ENCODE measurements at places on chromosomes 12 and 14.

- DNase-seq = no peak
Measured at GRCh38 chr12:63419154-63419553, 249.1 kb downstream of the DPY19L2 start.

GRCh38 chr12:82800185-82800584, 113.5 kb downstream of the TMTC2 start:
- no peak for DNase-seq

DNA sequence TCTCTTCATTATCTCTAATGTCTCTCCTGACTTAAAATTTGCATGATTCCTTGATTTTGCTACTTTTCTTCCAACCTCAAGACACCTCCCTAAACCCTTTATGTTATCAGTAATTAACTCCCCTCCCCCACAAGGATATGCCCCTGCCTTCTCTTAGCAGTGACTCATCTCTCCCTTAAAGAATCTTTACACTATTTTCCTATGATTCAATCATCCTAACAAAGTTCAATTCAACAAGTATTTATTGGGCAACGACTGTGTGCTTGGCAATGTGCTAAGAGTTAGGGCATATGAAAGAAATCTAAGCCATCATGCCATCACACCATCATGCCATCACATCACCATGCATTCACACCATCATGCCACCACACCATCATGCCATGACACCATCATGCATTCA, 80.1 kb downstream of the ANO2 start:
- DNase-seq = no peak

- DNase-seq = no peak
Measured at GRCh38 chr12:27506645-27507189, 17.3 kb upstream of the PPFIBP1 start.

DNA sequence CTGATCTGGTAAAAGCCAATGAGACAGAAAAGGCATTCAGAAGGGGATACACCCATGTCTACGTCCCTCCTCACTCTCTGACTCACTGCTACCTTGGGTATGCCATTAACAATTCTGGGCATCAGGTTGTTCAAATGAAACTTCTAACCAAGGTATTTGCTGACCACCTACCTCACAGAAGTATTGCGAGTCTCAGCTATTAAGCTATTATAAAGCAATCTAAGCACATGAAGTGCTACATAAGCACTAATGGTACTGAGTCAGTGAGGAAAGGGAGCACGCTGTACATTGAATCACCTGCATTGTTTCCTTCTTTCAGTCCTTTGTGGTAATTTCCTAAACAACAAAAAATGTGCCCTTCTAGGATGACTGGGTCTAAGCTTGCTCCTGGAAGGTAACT, 62.8 kb upstream of the CCDC91 start:
- no peak for DNase-seq

- DNase-seq = no peak
Measured at GRCh38 chr14:71317385-71318096, 410.3 kb downstream of the PCNX1 start.

GRCh38 chr12:68445824-68446223, 113.7 kb upstream of the MDM1 start:
- no peak for DNase-seq

- DNase-seq = no peak
Measured at GRCh38 chr14:55031190-55031589, 4.2 kb downstream of the SOCS4 start.

- no peak for DNase-seq
Measured at GRCh38 chr14:96095581-96096476, 56.7 kb downstream of the C14orf132 start.

GRCh38 chr12:89864411-89864810, 155.8 kb upstream of the ATP2B1 start:
- no peak for DNase-seq

DNA sequence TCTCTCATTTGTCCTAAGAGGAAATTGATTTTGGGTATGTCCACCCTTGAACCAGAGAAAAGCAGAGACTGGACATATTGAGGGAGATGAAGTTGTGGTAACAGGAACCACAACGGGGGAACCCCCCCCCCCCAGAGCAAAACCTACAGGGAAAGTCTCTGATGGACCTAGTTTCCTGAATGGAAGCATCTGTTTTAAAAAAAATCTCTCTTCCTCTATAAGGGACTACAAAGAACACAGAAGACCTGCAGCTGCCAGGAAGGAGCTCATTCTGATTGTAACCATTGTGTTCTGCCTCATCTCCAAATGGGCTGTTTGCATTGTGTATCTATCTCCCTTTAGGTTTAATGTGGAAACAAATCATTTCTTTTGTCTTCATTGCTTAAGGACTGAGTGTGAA, 13.4 kb downstream of the C1S start:
- no peak for DNase-seq

- peak; percentile 52 for DNase-seq
Measured at GRCh38 chr12:6620137-6620884, 13.1 kb upstream of the CHD4 start.

- DNase-seq = no peak
Measured at GRCh38 chr12:28217805-28218204, 27.5 kb downstream of the CCDC91 start.

- DNase-seq = no peak
Measured at GRCh38 chr14:52776816-52777215, 14.6 kb downstream of the GNPNAT1 start.

- DNase-seq = no peak
Measured at GRCh38 chr12:16919551-16919950, 313.6 kb upstream of the LMO3 start.

GRCh38 chr14:50260511-50260910, 29.1 kb upstream of the SOS2 start:
- no peak for DNase-seq

All from stimulated activated CD4-positive, alpha-beta T cell treated with anti-CD3 and anti-CD28 coated beads, Interleukin-12 subunit alpha, Interleukin-12 subunit beta, amount 100 ng/mL, for 24 hours (primary cell).